ENCODE measurements at places on chromosomes 16 and 17.

- no peak for DNase-seq
Measured at GRCh38 chr17:63246344-63246743, 199.8 kb downstream of the CYB561 start.

- no peak for DNase-seq
Measured at GRCh38 chr16:7703672-7704071, 371.0 kb downstream of the RBFOX1 start.

GRCh38 chr17:1785930-1786329 is 24.1 kb downstream of the SERPINF1 start:
- DNase-seq, result no peak

DNA sequence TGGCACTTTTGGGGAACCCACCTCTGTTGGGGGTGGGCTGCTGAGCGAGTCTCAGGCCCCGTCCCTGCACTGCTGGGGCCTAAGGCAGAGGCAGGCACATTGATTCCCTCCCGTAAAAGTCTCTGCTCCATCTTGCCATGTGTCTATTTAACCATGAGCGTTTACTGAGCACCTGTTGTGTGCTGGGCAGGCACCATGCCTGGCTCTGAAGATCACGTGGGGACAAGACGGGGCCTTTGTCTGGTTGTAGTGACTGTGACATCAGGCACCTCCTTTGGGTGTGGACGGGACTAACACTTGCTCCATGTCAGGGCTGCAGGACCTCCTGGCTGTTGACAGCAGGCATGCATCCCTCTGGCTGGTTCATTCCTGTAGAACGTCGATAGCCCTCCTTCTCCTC is 204.7 kb upstream of the CIBAR2 start:
- DNase-seq, result no peak

- DNase-seq, result peak; percentile 25
Measured at GRCh38 chr17:7634384-7634783, 4.4 kb downstream of the SHBG start.

DNA sequence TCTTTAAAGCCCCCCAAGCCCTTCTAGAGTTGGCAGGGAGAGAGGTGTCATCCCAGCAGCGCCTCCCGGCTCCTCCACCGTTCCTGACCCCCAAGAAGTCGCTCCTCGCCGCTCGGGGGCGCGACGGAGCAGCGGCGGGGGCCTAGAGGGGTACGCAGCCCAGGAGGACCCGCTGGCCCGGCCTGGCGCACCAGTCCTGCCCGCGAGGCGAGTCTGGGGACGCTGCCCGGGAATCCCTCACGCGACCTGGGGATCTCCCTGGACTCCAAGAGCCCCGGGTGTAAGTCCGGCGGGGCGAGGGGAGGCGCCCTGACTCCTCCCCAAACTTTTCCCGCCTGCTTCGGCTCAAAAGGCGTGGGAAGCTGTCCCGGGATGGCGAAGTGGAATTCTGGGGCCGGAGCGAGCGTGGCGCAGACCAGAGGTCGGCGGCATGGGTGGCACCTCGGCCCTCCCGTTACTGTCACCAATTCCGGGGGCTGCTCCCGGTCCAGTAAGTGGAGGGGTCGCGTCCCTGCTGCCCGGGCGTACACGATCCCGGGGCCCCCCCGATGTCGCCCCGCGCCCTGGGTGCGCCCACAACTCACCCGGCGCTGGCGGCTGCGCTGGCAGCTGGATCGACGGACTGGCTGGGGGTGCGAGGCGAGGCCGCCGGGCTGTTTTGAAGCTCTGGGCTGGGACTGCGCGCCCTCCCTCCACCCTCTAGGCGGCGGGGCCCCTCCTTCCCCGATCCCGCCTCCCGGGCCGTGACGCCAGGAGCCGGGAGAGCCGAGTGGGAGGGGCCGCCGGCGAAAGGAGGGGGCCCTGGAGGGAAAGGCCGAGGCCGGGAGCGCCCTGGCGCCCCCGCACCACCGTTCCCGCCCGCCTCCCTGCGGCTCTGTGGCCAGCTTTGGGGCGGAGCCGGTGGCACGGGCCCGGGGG is at the start of gene EMP2:
TSS of gene EMP2 (minus strand) at position 634 of the 918 bp plus-strand sequence. CDS start 32,981 bp downstream, outside the sequence.
- peak; percentile 90 for DNase-seq

DNA sequence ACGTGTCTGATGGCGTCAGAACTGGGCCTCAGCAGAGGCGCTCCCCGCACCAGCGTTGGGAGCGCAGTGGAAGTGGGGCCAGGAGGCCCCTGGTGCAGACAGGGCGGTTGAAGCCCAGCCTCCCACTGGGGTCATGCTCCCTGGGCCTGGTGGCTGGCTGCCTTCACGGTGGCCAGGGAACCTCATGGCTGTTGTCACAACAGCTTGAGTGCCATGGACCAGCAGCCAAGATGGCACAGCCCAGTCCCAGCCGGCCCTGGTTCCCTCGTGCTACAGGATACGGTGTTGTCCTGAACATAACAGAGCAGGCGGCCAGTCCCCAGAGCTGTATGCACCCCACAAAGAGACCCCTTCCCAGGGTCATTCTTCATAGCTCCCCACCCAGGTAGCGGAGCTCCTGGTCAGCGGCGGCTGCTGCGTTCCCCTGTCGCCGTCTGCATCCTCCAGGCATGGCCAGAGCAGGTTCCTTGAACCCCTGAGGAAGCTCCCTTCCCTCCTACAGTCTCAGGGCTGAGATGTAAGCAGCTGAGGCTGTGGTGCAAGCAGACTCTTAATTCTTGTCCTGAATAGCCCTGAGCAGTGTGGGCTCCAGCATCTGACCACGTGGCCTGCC is 29.7 kb downstream of the NME3 start:
- DNase-seq, result no peak

GRCh38 chr16:5062051-5062450 is 3.7 kb downstream of the C16orf89 start:
- DNase-seq, result no peak

DNA sequence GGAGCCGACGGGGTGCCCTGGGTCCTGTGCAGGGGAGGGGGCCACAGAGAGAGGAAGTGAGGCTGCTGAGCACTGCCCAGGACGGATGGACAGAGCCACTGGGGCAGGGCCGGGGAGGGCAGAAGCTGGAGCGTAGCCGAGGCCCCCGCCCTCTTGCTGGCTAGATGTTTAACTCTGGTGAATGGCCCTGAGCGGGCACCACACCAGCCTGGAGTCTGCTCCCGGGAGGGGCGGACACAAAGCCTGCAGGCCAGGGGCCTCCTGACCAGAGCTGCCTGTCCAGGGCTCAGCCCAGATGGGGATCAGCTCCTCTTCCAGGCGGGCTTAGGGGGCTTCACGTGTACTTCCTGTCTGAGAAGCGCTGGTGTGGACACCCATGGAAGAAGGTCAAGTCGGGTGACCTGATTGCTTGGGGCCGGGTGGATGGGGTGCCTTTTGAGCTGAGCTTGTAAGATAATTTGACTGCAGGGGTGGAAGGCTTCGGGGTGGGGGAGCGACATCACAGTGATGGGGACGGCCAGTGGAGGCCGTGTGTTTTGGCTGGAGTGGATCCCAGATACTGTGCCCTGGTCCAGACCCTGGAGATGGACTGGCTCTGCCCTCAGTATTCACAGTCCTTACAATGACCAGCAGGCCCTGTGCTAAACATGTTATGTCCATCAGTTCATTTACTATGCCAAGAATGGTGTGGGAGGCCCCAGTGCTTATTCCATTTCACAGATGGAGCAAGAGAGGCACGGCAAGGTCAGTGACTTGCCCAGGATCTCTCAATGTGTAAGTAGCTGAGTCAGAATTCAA is 33.7 kb upstream of the CIBAR2 start:
- no peak for DNase-seq

DNA sequence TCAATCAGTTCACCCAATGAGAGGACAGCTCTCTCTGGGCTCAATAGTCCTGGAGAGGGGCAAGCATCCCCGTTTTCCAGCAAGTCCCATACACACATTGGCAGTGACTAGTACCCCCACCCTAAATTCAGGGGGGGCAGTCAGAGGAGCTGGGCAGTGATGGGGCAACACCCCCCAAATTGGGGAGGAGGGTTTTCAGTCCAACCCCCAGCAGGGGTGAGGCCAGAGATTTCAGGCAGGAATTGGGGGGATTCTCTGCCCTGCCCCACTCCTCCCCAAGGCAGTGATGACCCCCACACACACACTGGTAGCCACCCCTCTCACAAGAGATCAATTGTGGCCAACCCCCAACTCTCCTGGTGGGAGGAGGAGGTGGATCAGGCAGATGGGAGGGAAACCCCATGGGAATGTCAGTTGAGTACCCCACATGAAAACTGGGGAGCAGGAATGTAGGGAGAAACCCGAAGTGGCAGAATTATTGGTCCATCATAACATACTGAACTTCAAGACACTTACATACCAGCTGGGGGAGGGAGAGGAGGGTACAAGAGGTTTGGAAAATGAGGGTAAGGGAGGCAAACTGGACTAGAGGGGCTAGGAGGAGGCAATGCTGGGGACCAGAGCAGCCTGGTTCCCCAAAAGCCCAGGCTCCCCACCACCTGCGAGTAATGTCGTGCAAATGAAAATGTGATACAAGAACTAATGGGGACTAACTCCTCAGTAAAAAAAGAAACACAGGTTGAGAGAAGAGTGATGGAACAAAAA is 3.1 kb downstream of the VAMP2 start:
- DNase-seq, result no peak

DNA sequence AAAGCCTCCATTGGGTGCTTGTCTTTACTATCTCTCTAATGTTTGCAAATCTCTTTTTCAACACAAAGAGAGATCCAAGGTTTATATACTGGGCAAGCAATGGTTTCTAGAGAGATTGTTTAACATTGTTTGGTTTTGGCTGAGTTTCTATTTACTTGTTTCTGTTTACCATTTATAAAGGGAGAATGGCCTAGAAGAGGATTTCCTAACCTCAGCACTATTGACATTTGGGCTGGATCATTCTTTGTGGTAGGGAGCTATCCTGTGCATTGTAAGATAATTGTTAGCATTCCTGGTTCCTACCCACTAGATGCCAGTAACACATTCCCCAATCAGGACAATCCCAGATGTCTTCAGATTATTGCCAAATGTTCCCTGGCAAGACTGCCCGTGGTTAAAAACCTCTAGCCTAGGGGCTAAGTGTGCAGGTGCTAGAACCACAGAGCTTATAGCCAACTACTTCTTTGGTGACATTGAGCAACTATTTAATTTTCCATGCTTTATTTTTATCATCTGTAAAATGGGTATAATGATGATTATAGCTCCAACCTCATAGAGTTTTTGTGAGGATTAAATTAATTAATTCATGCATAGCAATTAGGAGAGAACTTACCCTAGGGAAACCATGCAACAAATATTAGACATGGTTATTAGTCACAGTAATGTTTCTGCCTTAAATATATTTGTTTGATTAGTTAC is 413.9 kb upstream of the MAF start:
- DNase-seq, result no peak

- no peak for DNase-seq
Measured at GRCh38 chr17:41402161-41402560, 4.8 kb upstream of the KRT31 start.

DNA sequence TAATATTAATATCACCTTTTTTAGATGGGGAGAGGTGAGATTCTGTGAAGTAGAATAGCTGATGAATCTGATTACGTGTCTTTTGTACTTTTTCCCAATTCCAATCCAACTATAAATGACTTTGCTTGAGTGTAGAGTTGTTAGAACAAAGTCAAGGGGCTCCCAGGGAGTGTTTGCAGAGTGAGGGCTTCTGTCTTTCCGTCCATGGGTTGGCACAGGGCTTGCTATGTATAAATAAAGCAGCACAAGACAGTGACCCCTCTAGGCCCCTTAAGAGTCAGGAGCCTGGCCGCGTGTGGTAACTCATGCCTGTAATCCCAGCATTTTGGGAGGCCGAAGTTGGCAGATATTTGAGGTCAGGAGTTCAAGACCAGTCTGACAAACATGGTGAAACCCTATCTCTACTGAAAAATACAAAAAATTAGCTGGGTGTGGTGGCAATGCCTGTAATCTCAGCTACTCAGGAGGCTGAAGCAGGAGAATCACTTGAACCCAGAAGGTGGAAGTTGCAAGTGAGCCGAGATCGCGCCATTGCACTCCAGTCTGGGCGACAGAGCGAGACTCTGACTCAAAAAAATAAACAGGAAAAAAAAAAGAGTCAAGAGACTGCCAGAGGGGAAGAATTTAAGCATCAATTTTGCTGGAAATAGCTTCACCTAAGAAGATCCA is 127.9 kb upstream of the HS3ST3A1 start:
- no peak for DNase-seq

DNA sequence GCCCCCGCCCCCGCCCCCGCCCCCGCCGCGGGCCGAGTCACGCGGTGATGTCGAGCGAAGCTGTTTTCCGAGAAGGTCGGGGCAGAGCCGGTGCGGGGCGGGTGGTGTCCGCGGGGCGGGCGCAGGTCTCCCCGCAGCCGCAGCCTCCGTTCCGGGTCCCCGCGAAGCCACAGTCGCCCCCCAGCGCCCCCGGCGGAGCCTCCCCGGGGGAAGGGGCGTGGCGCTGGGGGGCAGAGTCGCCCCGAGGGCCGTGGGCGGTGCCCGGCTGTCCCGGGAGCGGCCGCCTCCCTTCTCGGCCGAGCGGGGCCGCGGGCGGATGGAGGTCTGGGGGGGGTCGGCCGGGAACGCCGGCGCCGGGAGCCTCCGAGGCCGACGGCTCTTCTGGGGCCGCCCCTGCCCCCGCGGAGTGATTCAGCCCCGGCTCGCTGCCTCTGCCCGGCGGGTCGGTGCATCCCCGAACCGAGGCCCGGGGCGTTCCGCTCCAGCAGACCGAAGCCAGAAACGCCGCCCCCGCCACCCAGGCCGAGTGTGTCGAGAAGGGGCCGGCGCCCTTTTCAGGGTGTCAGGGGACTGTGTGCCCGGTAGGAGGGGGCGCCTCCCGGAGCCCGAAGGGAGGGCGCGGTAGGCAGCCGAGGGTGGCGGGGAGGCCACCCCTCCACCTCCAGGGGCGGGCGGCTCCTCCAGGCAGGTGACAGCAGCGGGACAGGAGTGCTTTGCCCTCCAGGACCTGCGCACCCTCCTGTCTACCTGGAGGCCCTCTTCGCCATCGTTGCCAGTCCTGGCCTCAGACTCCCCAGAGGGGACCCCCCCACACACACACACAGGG is 1.7 kb downstream of the METRNL start:
- no peak for DNase-seq

DNA sequence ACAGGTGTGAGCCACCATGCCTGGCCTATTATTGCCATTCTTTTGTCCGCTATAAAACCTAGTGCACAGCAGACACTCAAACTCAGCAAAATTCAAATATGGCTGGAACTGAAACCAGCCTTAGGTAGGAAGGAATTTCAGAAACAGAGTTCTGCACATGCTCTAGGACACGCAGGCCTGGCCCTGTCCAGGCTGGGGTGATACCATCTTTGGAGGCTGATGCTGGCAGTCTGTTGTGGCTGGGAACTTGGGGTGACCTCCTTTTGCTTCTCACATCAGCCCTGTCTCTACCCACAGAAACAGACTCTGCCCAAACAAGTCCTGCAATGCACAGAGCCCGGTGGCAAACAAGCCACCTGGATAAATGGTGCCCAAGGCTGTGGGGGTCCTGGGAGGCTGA is 12.6 kb upstream of the KIFC3 start:
- DNase-seq, result no peak

DNA sequence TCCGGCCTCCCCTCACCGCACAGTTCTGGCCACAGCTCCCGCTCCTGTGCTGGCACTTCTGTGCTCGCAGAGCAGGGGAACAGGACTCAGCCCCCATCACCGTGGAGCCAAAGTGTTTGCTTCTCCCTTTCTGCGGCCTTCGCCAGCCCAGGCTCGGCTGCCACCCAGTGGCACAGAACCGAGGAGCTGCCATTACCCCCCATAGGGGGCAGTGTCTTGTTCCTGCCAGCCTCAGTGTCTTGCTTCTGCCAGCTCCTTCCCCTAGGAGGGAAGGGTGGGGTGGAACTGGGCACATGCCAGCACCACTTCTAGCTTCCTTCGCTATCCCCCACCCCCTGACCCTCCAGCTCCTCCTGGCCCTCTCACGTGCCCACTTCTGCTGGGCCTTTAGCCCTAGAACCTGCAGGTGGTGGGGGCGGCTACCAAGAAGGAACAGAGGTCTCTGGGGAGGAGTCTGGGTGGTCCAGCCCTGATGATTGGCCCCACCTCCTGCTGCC is 645 bp upstream of the ELMO3 start:
- peak; percentile 81 for DNase-seq

Data from RWPE1 (cell line).